Right kidney (tissue), 9 donors: ENCODE measurements at places on chromosomes 13 and 19.
A peak's percentile ranks its signal among the peaks of the same experiment; 100 is the strongest.

GRCh38 chr19:54889566-54889965, 15.5 kb downstream of the FCAR start:
- DNase-seq = no peak

DNA sequence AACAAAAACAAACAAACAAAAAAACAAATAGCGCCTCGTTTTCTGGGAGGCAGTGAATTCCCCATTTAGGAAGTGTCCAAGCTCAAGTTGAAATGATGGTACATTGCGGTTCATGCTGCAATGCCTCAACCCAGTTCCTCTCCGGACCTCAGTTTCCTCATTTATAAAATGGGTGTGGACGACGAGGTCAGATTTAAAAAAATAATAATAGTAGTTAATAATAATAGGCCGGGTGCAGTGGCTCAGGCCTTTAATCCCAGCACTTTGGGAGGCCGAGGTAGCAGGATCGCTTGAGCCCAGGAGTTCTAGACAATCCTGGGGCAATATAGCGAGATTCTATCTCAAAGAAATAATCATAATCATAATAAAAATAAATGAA, 15.5 kb upstream of the ERCC1 start:
- DNase-seq = no peak

GRCh38 chr13:32538621-32539246, at the start of gene N4BP2L2:
N4BP2L2 (minus strand) TSS chr13:32538795; CDS start chr13:32537027, 1,768 bp downstream.
- DNase-seq = peak; percentile 82

DNA sequence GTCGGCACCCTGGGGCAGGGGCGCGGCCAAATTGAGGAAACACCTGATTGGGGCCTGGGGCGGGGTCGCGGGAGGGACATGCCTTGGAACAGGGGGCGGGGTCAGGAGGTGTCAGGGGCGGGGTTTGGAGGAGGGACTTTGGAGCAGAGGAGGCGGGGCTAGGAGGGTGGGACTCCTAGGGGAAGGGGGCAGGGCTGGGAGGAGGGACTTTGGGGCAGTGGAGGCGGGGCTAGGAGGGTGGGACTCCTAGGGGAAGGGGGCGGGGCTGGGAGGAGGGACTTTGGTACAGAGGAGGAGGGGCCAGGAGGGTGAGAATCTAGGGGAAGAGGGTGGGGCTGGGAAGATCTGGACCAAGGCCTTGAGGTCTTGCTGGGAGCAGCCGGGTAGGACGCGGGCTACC, 21.9 kb downstream of the GRIN2D start:
- DNase-seq = no peak

DNA sequence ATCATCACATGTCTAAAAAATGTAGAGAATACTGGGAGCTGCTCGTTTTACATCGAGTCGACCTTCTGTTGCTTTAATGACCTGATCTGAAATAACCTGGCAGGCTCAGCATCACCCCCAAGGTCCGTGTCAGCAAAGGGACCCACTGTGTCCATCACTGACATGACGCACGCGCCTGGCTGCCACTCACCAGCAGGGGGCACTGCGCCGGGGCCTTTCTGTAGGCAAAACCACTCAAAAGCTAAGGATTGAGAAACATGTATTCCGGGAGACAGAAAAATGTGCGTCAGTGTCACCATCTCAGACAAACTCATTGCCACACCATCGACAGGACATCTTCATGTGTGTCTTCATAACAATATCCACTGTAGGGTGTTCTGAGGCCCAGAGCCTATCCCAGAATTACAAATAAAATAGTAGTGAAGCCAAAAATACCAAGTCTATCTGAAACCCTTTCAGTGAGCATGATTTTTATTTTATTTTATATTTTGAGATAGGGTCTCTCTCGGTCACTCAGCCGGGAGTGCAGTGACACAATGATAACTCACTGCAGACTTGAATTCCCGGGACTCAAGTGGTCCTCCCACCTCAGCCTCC, 130.3 kb upstream of the LSM14A start:
- peak; percentile 16 for DNase-seq

DNA sequence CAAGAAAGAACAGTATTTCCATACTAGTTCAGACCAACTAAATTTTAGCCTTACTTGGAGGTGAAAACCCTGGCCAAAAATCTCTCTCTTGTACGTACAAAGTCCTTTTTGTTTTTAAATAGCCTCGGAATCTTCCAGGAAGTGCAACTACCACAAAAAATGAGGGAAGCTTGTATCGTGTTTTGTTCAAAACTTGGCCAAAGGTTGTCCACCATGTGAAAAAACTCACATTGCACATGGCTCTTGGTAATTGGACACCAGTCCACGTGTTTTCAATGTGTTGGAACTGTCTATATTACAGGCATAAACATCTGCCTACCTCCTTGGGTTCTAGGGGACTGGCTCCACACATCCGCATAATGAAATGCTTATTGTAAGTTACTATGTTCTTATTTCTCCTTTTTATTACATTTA, 15.2 kb upstream of the STRN4 start:
- no peak for DNase-seq

DNA sequence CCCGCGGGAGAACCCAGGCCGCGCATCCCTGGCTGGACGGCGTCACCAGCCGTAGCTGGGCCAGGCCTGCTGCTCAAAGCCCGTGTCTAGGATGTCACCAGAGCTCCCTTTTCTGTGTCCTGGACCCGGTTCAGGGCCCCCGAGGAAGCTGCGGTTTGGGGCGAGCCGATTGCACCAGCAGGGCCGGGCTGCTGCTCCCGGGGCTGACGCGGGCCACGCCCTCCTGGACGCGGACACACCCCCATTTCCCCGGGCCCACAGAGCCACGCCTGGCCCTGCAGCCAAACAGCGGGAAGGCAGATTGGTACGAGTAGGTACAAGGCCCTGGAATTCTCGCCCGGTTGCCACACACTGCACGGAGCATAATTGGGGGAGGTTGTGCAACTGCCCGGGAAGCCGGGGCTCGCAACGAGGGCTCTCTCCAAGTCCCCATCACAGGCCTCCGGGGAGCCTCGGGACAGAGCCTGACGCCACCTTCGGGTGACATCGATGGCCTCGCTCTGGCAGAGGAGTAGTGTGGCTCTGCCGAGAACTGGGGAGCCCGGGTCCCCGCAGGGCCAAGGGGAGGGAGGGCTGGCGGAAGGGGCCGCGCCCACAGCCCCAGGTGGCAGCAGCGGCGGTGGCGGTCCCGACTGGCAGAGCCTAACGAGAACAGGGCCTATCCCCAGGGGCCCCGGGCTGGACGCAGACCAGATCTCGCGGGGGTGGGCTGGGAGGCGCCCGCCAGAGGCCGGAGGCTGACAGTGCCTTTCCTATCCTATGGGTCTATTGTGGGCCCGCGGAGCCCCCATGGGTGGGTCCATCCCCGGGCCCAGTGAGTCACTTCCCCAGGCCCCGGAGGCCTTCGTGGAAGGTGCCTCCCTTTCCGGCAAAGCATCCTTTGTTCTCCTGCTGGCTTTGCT, 23.5 kb downstream of the KCTD15 start:
- DNase-seq = peak; percentile 75

DNA sequence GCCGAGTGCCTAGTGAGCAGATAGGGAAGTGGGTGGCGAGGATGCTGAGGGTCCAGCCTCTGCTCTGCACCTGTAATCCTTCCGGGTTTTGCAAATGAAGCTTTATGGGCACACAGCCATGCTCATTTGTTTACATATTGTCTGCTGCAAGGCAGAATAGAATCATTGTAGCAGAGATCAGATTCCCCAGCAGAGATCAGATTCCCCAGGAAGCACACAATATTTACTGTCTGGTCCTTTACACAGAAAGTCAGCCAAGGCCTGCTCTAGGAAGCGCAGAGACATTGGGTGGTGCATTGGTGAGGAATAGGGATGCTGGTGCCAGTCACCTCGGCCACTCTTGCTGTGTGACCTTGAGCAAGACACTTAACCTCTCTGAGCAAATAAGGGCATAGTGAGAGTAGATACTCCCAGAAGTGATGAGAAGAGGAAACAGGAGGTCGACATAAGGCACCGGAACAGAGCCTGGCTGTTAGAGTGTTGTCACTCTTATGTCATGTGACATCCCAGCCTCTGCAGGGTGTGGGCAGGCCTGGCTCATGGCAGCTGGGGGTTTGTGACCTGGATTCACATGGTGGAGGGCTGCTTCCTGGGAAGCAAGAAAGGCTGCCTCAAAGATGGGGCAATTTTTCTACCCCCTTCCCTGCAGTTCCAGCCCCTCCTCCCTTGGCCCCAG, 25.6 kb downstream of the CARM1 start:
- DNase-seq = no peak

DNA sequence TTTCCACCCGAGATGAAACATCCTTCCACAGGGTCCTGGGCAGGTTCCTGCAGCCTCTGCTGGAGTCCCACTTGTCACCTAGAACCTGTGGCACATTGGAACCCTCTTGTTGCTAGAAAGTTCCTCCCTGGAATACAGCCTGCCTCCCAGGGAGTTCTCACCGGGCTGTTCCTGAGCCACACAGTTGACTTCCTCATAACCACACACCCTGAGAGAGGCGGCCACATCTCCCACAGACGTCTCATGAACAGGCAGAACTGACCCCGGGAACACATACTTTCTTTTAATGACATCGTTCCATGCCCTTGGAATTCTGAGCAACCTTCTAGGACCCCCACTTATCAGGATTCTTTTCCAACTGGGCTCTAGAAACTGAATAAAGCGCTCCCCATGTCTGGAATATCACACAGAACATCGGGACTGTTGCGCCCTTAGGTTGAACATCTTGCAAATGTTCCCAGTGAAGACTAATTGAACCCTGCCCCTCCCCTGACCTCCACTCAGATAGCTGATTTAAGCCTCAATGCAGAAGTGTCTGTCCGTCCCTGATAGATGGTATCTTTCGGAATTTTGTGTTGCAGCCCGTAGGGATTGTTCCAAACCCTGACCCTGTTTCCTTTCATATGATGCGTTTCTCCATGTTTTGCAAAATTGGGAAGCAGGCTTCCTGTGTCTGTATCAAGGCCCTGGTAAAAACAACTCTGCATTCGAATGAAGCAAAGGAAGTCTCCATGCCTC, 91.1 kb downstream of the RAB20 start:
- no peak for DNase-seq

DNA sequence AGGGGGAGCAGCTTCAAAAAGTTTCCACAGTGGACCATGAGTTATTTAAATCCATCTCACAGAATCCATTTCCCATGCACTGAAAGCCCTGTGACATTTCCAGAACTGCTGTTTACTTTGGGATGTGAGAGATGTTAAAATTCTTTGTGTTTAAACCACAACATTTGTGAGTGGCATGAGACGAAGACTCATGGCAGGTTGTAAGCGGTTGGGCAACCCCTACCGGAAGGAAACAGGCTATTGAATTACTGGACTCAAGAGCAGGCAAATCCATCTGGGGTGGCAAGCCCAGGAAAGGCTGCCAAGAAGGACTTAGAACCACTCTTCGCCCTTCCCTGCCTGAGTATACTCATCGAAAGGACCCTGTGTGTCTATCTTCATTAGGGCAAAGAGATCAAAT, 22.3 kb upstream of the CLDN10 start:
- DNase-seq = no peak

GRCh38 chr13:110140099-110140498, 166.9 kb downstream of the COL4A1 start:
- DNase-seq = no peak

DNA sequence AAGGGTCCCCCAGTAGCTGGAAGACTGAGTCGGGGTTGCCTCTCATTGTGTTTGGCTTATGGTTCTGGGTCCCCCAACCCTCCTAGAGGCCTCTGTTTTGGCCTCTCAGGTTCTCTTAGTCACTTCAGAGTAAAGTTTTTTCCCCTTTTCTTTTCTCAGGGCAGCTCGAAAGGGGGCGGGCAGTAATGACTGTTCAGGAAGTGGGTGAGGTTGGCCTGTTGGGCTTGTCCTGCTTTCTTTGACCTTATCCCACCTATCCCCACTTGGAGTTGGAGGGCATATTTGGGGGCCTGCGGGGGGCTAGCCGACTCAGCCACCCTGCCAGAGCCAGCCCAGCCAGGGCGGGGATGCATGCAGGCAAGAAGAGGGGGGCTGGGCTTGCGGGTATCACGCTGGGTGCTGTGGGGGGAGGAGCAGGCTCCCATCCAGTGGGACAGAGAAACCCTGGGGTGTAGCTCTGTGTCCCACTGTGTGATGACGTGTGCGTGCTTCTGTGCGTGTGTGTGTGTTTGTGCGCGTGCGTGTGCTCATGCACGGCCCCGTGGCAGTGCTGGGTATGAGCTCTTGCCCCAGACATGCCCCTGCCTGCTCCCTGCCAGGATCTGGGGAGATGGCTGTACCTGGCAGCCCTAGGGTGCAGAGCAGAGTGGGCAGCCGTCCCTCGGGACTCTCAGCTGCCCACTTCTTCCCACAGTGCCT, 1.4 kb downstream of the CIC start:
- no peak for DNase-seq

DNA sequence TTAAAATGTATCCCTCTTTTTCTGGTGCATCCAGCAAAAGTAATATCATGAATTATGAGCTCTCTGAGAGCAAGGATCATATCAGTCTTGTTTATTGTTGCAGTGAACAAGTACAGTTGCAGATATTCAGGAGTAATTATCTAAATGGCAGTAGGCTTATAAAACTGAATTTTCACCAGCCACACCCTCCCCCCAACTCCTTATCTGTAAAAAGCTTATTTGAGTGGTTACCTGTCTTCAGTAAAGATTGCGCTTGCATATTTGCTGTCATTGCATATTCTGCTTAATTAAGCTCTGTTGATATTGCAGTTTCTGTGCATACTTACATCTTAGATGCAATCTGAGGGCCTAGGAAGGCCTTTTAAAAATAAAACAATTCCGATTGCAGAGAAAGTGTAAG, 87.3 kb downstream of the DNAJC15 start:
- DNase-seq = no peak

GRCh38 chr13:33577007-33577406, 240.9 kb upstream of the RFC3 start:
- DNase-seq = no peak

DNA sequence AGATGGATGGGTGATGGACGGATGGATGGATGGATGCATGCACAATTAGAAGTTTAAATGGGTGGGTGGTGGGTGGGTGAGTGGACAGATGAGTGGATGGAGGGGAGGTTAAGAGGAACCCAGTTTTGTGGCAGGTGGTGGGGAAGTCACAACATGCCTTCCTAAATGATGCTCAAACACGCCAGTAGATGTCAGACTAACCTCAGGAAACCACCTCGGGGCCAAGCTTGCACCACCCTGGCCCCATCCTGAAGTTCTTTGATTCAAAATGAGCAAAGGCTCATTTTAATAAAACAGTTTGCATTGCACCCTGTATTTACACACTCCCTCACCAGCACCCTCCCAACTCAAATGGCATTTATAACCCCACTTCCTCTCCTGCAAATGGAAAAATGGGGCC, 91.4 kb upstream of the CACNA1A start:
- peak; percentile 28 for DNase-seq

DNA sequence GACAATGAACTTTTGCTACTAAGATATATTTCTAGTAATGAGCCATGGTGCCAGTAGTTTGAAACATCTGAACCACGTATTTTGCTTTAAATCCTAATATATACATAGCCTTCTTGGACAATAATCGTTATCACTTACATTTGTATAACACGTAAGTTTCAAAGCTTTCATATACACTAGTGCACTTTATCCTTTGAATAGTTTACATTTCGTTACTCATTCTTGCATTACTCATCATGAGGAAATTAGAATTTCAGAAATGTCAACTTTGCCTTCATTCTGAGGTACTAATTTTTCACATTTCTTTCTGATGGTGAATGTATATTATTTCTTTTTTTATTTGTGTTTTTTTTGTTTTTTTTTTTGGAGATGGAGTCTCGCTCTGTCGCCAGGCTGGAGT, 5.8 kb downstream of the KBTBD7 start:
- DNase-seq = no peak
